ENCODE measurements at places on chromosomes 11 and 22. TPM values are rescaled to one million over a fixed set of nuclear protein-coding genes. Genes with fewer than 3 reads are reported as not detected.

GRCh38 chr11:122322329-122322728 is 206.3 kb upstream of the BLID start:
- H3K27me3 ChIP-seq = no peaks in the 10 kb centered on the region
- H3K4me1 ChIP-seq = no peaks in the 10 kb centered on the region
- H3K36me3 ChIP-seq = no peaks in the 10 kb centered on the region
- DNase-seq = no peak
- H3K27ac ChIP-seq = no peak overlapping the region

- H3K4me1 ChIP-seq = peaks cover 4% of the 10 kb centered on the region
- no peak for DNase-seq
- H3K4me3 ChIP-seq = peak overlapping the region; percentile 15
- H3K27ac ChIP-seq = no peak overlapping the region
- no peaks in the 10 kb centered on the region for H3K36me3 ChIP-seq
These were observed 33.1 kb downstream of the EIF3F start for GRCh38 chr11:8020244-8020597.

GRCh38 chr11:113179181-113179704 is 135.1 kb upstream of the TTC12 start:
- H3K27ac ChIP-seq = no peak overlapping the region
- H3K4me1 ChIP-seq = no peaks in the 10 kb centered on the region
- no peaks in the 10 kb centered on the region for H3K36me3 ChIP-seq
- H3K27me3 ChIP-seq = no peaks in the 10 kb centered on the region

GRCh38 chr11:74492084-74492483 is 1.4 kb downstream of the LIPT2 start:
- no peaks in the 10 kb centered on the region for H3K27me3 ChIP-seq
- no peak overlapping the region for H3K27ac ChIP-seq
- peaks cover 10% of the 10 kb centered on the region for H3K4me1 ChIP-seq
- H3K36me3 ChIP-seq = no peaks in the 10 kb centered on the region
- H3K4me3 ChIP-seq = no peak overlapping the region

DNA sequence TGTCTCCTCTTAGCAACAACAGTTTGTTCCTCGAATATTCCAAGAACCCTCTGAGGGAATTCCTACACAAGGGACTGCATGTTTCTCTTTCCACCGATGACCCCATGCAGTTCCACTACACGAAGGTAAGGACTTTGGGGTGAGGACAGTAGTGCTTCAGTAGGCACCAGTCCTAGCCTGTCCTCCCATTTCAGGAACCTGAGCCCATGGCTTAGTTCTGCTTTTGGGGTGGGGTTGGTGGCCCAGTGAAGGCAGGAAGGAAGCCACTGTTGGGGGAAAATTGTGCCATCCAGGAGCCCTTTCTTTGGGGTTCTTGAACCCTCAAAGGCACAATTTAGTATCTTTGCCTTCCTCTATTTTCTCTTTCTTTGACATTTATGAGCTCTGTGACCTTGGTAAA is 38.2 kb downstream of the RNF141 start:
- H3K4me1 ChIP-seq = no peaks in the 10 kb centered on the region
- H3K36me3 ChIP-seq = peaks cover 12% of the 10 kb centered on the region
- H3K27me3 ChIP-seq = no peaks in the 10 kb centered on the region
- no peak overlapping the region for H3K4me3 ChIP-seq
- no peak for DNase-seq

DNA sequence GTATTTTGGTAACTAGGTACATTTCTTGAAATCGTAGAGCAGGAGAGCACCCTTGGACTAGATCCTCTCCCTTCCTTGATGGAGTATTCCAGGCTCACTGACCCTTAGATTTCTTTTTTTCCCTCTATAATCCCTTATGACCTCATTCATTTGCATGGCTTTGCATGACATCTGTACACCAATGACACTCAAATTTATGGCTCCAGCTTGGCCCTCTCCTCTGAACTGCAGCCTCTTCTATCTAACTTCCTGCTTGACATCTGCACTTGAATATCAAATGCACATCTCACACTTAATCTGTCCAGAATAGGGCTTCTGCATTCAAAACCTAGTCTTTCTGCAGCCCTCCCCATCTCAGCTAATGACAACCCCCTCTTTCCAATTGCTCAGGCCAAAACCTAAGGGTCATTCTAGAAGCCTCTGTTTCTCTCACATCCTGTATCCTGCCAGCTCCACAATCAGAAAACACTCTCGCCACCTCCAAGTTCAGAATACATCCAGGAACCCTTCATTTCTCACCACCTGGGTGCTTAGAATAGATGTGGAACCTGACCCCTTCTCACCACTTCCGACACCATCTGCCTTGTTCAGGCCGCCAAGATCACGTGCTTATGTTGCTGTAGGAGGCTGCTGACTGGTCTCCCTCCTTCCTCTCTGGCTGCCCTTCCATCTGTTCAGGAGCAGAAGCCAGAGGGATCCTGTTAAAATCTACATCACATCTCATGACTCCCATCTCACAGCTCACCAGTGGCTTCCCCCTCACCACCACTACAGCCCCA is 138.9 kb upstream of the MTNR1B start:
- no peaks in the 10 kb centered on the region for H3K36me3 ChIP-seq
- H3K27me3 ChIP-seq = no peaks in the 10 kb centered on the region
- no peak for DNase-seq
- H3K4me3 ChIP-seq = no peak overlapping the region

DNA sequence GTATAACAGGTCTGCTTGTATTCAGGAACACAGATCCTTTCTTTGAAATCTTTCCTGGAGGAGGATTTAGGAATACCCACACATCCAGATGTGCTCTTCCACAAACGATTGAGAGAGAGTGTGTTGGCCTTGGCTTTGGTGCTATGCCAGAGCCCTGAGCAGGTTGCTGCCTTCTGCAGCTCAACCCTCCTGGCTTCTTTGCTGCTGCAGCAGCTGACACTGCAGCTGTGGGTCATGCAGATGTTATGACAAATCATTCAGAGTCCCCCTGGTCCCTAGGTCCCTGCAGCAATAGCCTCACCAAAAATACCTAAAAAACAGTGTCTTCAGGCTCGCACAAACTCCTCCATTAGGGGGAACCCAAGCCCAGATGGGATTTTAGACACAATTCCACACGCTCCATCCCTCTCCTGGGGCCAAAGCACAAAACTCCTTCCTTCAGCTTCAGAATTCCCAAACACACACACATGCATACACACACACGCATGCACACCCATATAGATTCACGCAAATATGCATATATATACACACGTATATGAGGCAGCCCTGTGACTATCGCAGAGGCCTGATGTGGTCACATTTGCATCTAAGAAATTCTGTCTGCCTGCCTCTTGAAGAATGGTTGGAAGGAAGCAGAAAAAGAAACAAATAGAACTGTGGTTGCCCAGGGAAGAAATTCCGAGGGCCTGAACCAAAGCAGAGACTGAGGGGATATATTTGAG is 35.4 kb downstream of the SLN start:
- H3K4me3 ChIP-seq = no peak overlapping the region
- no peak overlapping the region for H3K27ac ChIP-seq
- no peaks in the 10 kb centered on the region for H3K36me3 ChIP-seq
- H3K4me1 ChIP-seq = no peaks in the 10 kb centered on the region
- no peaks in the 10 kb centered on the region for H3K27me3 ChIP-seq

GRCh38 chr11:80495116-80495515 is 1054.3 kb upstream of the TENM4 start:
- H3K4me3 ChIP-seq = no peak overlapping the region
- no peaks in the 10 kb centered on the region for H3K27me3 ChIP-seq
- H3K27ac ChIP-seq = no peak overlapping the region
- H3K4me1 ChIP-seq = no peaks in the 10 kb centered on the region

- DNase-seq = no peak
- peaks cover 3% of the 10 kb centered on the region for H3K36me3 ChIP-seq
- no peaks in the 10 kb centered on the region for H3K27me3 ChIP-seq
- no peaks in the 10 kb centered on the region for H3K4me1 ChIP-seq
These were observed 22.8 kb downstream of the F2 start for GRCh38 chr11:46741600-46742484.

DNA sequence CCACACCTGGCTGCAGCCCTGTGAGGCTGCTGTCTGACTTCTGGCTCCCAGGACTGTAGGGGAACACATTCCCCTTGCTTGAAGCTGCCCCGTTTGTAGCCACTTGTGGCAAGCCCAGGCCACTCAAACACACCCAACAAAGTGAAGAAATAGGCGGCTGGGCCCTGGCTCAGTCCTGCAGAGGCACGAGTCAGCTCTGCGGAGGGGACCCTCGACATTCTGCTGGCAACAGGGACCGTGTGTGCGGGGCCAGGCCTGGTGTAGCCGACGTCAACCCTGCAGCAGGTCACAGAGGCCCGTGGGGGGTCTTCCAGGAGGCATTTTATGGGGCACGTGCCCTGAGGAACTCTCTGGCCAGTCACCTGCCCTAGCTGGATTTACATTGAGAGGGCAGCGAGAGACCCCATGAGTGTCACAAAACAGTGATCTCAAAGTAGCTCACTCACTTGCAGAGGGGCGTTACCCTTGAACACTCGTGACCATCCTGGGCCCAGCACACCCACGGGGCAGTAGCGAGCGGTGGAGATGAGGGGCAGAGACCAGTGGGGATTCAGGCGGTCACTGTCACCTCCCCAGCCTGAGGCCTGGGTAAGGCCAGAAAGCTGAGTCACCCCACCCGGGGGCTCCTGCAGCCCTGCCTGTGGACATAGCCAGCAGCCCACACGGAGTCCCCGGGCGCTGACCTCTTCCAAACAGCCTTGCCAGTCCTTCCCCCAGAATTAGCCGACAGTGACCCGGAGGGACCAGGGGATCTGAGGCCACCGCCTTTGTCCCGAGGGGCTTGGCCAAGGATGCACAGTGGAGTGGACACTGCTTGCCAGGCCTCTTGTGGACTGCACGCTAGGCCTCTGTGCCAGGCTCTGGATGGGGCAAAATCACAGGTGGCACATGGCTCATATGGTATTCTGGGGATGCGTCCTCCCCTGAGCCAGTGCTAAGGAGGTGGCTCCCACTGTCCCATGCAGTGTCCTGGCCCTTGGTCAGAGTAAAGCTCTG is 139.5 kb downstream of the CTTN start:
- H3K4me3 ChIP-seq = no peak overlapping the region
- no peaks in the 10 kb centered on the region for H3K4me1 ChIP-seq
- DNase-seq = no peak
- H3K27ac ChIP-seq = no peak overlapping the region
- no peaks in the 10 kb centered on the region for H3K36me3 ChIP-seq
- no peaks in the 10 kb centered on the region for H3K27me3 ChIP-seq

TTC38 gene
- total RNA-seq = 13.6 TPM

DKK3 gene
- total RNA-seq = not detected

MOGAT2 gene
- not detected for total RNA-seq

EED gene
- 36.7 TPM for total RNA-seq
